ENCODE measurements at places on chromosomes 2 and 18. TPM values are rescaled to one million over a fixed set of nuclear protein-coding genes. Genes with fewer than 3 reads are reported as not detected.

Gene ANKRD44
- total RNA-seq, result 12.0 TPM

Gene UGT1A5
- total RNA-seq, result not detected

Gene ZCCHC2
- 9.9 TPM for total RNA-seq

Gene RTTN
- total RNA-seq, result 21.0 TPM

Gene RSAD2
- total RNA-seq, result not detected

Gene MAP3K19
- total RNA-seq, result not detected

Gene SERPINB10
- total RNA-seq, result not detected

Gene ALPG
- total RNA-seq, result 2.4 TPM

Gene ALK
- 9.6 TPM for total RNA-seq

Gene MBP
- 82.6 TPM for total RNA-seq

Gene MTA3
- total RNA-seq, result 64.1 TPM

Gene RFX8
- 1.0 TPM for total RNA-seq

Gene RAD51AP2
- total RNA-seq, result not detected

Gene ACTG2
- not detected for total RNA-seq

Gene ALLC
- total RNA-seq, result not detected

Gene DCDC2C
- not detected for total RNA-seq

Gene GALNT13
- 5.5 TPM for total RNA-seq

Gene SLC4A5
- 8.2 TPM for total RNA-seq

Gene CTDP1
- total RNA-seq, result 34.8 TPM

Gene TRIM43
- total RNA-seq, result 2.3 TPM

Gene SULT1C2
- total RNA-seq, result not detected

Gene RAB6C
- 0.25 TPM for total RNA-seq

Gene KCNK3
- 21.7 TPM for total RNA-seq

Gene SULT1C4
- total RNA-seq, result 1.6 TPM

Gene CD8A
- total RNA-seq, result 0.59 TPM

Gene ABHD3
- total RNA-seq, result 12.7 TPM

Gene VSNL1
- total RNA-seq, result 6.1 TPM

Gene PLEK
- not detected for total RNA-seq

Gene FBXO48
- total RNA-seq, result 0.81 TPM

Gene STAT4
- 0.74 TPM for total RNA-seq

Gene CNGA3
- total RNA-seq, result 7.6 TPM

Gene CDKL4
- not detected for total RNA-seq

Gene ELOA2
- not detected for total RNA-seq

Gene RPRM
- total RNA-seq, result 95.9 TPM

Gene MITD1
- total RNA-seq, result 18.6 TPM

Gene CD8B2
- not detected for total RNA-seq

Gene LYPD6
- total RNA-seq, result 1.5 TPM

Gene FOXI3
- 0.34 TPM for total RNA-seq

Gene FRZB
- 2.2 TPM for total RNA-seq

Gene RND3
- total RNA-seq, result 49.0 TPM

Gene BOD1L2
- total RNA-seq, result not detected

Gene FBXO41
- total RNA-seq, result 14.0 TPM

Gene MC2R
- total RNA-seq, result not detected

Gene KIAA2012
- total RNA-seq, result not detected

Gene FBLN7
- 0.20 TPM for total RNA-seq

Gene GPR55
- total RNA-seq, result not detected

Gene ANKRD30B
- total RNA-seq, result not detected

Data from glutamatergic neuron (in vitro differentiated cells).